ENCODE measurements at places on chromosomes 7 and 10.

DNA sequence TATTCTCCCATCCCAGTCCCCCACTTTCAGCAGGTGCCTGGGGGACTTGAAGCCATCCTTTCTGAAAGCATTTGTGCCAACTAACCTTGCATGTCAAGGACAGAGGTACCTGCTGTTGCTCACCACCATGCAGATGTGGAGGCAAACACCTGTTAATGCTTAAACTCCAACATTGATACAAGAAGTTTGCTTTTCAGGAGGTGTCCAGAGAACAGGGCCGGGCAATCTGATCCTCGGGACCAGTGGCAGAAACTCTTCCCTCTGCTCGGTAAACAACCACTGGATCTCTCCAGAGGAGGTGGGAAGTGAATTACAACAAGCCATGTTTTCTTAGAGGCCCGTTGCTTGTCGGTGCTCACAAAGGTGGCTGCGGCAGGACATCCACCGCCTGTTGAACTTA, 54.7 kb downstream of the FGFR2 start:
- no peak for DNase-seq

DNA sequence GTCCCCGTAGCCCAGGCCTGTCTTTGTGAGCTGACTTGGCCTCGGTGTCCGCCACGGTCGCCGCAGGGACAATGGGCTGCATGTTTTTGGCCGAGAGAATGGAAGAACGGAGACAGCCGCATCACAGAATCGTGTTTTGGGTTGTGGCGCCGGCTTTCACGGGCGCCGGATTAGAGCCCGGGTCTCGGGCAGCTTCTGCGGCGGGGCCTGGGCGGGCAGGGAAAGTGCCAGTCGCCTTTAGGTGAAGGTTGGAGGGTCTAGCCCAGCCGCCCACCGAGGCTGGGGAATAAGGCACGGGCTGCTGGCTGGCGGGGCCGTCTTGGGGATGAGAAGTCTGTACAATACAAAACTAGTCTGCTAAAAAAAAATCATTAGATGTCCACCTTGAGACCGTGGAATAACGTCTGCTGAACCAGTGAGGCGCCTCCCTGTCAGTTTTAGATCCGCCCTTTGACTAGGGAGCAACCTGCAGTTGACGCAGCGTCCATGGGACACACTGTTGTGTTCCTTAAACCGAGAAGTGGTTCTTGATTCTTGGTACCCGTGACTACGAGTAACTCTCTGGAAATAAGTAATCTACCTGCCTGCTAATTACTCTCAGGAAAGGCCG, 577 bp downstream of the DNAJB9 start:
- DNase-seq: no peak

DNA sequence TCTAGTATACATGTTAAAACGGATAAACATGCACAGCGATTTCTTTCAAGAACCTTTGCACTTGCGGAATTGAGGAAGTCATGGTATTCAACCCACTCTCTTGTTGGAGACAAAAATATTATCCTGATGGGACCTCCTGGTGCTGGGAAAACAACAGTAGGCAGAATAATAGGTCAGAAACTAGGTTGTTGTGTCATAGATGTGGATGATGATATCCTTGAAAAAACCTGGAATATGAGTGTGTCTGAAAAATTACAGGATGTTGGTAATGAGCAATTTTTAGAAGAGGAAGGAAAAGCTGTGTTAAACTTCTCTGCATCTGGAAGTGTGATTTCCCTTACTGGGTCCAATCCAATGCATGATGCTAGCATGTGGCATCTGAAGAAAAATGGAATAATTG, 6.9 kb downstream of the THNSL1 start:
- no peak for DNase-seq

DNA sequence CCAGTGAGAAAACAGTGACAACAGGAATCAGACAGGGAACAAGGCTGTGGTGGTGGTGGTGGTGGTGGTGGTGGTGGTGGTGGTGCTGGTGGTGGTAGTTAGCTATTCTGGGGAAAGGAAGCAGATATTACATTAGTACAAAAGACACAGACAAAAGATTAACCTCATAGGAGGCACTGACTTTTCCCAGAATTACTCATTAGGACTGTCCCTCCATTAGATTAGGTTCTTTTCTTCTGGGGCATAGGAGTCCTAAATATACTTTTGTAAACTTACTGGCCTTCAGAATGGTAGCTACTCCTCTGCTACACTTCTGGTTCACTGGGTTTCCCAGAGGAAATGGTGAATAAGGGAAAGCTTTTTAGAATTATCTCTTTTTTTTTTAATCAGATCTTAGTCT, 156.6 kb upstream of the SEMA3D start:
- DNase-seq: no peak

DNA sequence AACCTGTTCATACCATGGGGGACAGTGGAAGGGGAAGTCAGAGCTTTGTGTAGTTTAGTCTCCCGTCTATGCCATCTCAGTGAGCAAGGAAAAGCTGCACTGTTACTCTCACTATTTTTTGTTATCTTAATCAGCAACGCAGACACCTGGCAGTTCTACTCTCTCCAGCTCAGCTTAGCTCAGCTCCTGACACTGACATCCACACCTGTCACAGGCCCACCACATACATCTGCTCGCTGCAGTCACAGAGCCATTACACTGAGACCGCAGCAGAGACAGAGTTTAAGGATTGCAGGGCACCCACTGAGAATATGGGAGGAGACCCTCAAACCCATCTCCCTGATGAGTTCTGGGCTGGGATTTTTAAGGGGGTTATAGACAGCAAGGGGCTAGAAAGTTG, 257.3 kb upstream of the AKR1E2 start:
- no peak for DNase-seq

- DNase-seq: no peak
Observed at GRCh38 chr7:151565541-151565940, 45.8 kb upstream of the RHEB start.
